ENCODE measurements at places on chromosomes 4 and X. TPM values are rescaled to one million over a fixed set of nuclear protein-coding genes. Genes with fewer than 3 reads are reported as not detected.

ZNF711 gene
- 86.7 TPM for polyA plus RNA-seq

RNF150 gene
- polyA plus RNA-seq, result 28.0 TPM

CXorf58 gene
- polyA plus RNA-seq, result 0.14 TPM

EPHA5 gene
- polyA plus RNA-seq, result 0.40 TPM

CLTRN gene
- 17.7 TPM for polyA plus RNA-seq

DCAF4L1 gene
- polyA plus RNA-seq, result 0.22 TPM

REST gene
- polyA plus RNA-seq, result 58.7 TPM

ZNF81 gene
- 7.6 TPM for polyA plus RNA-seq

IL2RG gene
- polyA plus RNA-seq, result 1.00 TPM

REELD1 gene
- 0.39 TPM for polyA plus RNA-seq

XAGE2 gene
- not detected for polyA plus RNA-seq

PROM1 gene
- polyA plus RNA-seq, result 49.1 TPM

CSAG1 gene
- not detected for polyA plus RNA-seq

SHROOM4 gene
- 17.4 TPM for polyA plus RNA-seq

SMAD1 gene
- polyA plus RNA-seq, result 63.0 TPM

SLC30A9 gene
- polyA plus RNA-seq, result 106 TPM

MAGEC2 gene
- not detected for polyA plus RNA-seq

GABRG1 gene
- polyA plus RNA-seq, result 0.23 TPM

GDPD2 gene
- polyA plus RNA-seq, result 1.8 TPM

TMSB15B gene
- polyA plus RNA-seq, result 22.6 TPM

RPL9 gene
- 1,790 TPM for polyA plus RNA-seq

TREX2 gene
- polyA plus RNA-seq, result 0.37 TPM

Data from renal cortex interstitium (tissue), 15 donors.